ENCODE measurements at places on chromosomes 7 and 10.

DNA sequence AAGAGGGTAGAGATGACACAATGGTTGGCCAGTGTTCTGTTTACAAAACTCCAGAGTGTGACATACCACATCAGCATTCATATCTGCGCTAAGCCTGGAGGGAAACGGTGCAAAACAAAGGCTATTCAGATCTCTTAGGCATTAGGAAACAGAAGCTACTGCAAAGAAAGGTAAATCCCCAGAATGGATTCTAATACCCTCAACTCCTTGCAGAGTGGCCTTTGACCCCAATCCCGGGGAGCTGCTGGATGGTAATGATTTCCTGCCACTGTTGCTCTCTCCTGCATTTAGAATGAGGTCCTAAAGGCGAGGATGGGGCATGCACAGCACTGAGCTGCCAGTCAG is 65.2 kb downstream of the AOAH start:
- DNase-seq: no peak

- peak; percentile 39 for DNase-seq
Measured at GRCh38 chr7:2870471-2870931, 26.4 kb upstream of the GNA12 start.

DNA sequence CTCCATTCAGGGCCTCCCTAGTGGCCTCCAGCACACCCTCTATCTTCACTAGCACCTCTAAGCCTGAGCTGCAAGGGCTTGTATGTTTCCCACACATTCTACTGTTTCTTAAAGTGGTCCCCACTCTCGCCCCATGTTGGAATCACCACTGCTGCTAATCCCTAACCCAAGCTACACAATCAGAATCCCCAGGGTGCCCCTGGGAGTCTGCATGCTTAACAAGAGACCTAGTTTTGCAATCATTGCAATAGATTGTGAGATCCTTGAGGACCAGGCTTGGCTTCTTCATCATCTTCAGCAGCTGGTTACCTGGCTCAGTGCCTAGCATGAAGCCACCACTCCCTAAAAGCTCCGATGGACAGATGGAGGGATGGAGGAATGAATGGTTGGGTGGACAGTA is 113.9 kb downstream of the MYOF start:
- no peak for DNase-seq

DNA sequence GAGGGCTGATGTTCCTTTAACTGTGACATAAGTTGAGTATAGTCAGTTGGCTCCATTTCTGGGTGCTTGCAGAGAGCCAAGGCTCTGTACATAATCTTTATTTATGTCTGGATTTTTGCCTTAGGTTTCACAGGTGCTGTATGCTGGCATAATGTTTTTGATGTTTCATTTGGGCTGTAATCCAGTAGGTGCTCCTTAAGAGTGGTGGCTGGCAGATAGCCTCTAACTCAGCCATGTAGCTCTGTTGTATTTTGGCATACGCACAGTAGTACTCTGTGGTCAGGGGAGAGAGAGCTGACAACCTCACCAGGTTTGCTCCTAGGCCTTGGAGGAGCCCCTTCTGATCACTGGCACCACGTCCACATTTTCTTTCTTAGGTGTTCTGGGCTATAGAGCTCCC is 61.1 kb downstream of the RNF133 start:
- no peak for DNase-seq

DNA sequence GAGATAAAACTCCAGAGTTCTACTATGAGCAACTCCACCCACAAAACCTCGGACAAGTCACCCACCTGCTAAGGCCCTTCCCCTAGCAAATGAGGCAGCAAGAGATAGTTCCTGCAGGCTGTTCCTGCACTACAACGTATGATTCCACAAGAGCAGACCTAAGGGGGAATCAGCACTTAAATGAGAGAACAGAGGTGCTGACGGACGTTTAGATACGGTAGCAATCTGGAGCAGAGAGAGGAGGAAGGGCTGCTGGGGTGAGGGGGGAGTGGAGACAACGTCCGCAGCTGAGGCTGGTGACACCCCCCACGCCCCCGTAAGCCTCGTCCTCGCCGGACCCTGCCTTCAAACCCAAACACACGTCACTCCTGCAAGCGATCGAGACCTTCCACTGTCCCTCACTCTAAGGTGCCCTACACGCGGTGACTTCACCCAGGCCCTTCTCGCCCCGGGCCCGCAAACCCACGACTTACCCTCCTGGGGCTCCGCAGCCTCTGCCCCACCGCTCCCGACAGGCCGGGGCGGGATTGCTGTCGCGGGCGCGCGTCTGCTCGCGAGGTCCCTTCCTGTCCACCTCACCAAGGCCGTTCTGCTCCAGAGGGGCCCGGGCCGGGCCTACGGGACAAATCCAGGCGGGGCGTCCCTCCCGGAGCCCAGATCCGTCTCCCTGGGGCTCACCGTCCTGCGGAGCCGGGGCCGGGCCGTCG is 635 bp downstream of the ZNF12 start:
- DNase-seq: no peak

All from HCT116 (cell line).